ENCODE measurements at places on chromosomes 1 and 21.

GRCh38 chr1:59027177-59027576, 243.3 kb upstream of the JUN start:
- no peak for DNase-seq

DNA sequence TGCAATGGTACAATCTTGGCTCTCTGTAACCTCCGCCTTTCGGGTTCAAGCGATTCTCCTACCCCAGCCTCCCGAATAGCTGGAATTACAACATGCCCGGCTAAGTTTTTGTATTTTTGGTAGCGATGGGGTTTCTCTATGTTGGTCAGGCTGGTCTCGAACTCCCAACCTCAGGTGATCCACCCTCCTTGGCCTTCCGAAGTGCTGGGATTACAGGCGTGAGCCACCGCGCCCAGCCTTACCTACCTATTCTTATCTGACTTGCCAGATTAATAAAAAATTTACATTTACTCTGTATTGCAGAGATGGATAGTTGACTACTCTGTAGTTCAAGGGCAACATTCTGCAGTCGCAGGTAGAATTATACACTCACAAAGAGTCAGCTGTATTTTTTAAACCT, 359.6 kb downstream of the KCTD3 start:
- DNase-seq, result no peak

GRCh38 chr1:3114846-3115245, 45.8 kb downstream of the PRDM16 start:
- no peak for DNase-seq

- no peak for DNase-seq
Observed at GRCh38 chr21:21111309-21111920, 113.2 kb downstream of the NCAM2 start.

DNA sequence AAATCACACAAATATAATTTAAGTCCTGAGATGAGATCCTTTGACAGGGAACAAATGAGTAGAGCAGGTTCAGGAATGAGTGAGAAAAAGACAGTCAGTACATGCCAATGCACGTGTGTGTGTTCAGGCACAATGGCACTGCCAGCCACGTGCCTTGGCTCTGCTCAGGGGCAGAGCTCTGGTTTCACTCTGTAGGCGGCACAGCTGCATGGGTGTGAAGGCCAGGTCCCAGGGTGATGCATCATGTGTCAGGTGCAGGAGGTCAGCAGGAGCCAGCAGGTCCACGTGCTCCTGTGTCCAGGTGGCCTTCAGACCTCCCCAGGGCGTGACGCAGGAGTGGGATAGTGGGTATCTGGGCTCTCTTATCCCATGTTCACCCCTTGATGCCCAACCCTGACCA, 386.1 kb downstream of the KCNH1 start:
- DNase-seq, result no peak

DNA sequence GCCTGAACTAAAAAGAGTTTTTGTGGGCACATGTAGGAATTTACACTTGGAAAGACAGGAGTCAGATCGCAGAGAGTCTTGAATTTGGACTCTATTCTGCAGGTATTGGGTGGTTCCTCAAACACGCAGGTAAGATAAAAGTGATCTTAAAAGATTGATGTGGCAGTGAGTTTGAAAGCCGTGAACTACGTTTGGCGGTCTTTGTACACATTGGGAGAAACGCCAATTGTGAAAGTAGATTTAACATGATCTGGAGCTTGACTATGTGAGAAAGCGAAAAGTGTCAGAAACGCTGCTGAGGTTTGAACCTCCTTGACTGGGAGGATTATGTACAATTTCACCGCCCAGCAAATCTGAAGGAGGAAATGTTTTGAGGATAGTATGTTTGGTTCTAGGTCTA, 1.5 kb upstream of the PPP2R5A start:
- no peak for DNase-seq

GRCh38 chr1:178262120-178262500, 168.2 kb downstream of the RASAL2 start:
- no peak for DNase-seq

GRCh38 chr1:5847013-5847659, 145.1 kb downstream of the NPHP4 start:
- no peak for DNase-seq

DNA sequence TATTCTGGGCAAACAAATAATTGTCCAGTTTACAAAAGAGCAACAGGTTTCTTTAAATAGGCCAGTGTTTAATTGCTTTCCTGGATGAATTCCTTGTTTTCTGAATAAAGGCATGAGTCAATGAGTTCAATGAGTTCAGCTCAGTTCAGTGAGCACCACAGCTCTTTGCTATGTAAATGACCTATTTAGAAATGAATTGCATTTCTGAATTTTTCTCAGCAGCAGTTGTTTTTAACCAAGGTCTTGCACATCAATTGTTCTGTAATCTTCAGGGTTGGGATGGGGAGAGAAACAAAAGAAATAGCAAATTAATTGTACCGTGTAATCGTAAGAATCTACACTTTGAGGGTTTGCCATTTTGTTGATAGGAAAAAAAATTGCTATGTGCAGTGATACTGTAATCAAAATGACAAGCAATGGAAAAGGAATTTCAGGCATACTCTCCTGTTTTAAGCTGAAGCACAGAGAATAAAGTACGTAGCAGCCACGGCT, 45.7 kb downstream of the MIS18A start:
- DNase-seq, result no peak

- DNase-seq, result no peak
Observed at GRCh38 chr1:215052256-215053015, 30.1 kb upstream of the KCNK2 start.

DNA sequence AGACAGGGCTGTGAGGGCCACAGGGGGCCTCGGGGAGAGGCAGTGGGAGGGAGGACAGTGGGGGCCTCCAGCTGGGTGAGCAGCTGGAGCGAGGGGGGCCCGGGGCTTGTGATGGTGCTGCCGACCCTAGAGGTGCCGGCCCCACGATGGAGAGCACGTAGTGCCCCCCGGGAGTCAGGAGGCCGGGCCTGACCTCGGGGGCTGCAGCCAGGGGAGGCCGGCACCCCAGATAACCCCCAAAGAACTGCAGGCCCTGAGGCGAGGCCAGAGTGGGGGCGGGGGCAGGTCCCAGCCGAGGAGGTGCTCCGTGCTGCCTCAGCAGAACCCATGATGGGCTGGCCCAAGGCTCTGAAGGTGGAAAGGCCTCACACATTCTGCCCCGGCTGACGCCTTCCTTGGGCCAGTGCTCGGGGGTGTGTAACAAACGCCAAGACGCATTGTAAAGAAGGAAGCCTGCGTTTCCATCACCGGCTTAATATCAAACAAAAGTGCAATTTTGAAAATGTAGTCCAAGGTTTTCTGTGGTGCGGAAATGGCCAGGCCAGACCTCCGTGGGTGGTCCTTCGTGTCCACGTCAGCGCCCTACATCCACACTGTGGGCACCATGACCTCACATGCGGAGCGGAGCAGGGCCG, 55.2 kb downstream of the COL6A1 start:
- no peak for DNase-seq

- DNase-seq, result no peak
Observed at GRCh38 chr1:190391582-190391981, 86.1 kb downstream of the BRINP3 start.

- no peak for DNase-seq
Observed at GRCh38 chr1:81237473-81238089, 563.2 kb upstream of the ADGRL2 start.

- no peak for DNase-seq
Observed at GRCh38 chr1:205313563-205314308, 7.8 kb downstream of the NUAK2 start.

DNA sequence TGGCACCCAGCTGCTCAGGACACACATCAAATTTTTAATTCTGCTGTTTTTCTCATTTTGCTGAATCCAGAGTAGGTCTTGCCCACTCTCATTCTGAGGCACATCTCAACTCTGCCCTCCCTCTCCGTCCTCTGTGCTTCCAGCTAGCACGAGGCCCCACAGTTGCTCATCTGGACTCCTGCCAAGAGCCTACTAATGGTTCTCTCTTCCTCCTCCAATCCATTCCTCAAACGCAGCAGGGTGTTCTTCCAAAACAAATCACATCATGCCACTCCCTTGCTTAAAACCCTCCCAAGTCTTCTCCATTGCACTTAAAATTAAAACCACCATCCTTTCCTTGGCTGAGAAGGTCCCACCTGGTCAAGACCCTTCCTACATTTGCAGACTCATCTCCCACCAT, 49.8 kb upstream of the SCAF4 start:
- peak; percentile 37 for DNase-seq
